ENCODE measurements at places on chromosomes 5 and 9. TPM values are rescaled to one million over a fixed set of nuclear protein-coding genes. Genes with fewer than 3 reads are reported as not detected.

DNA sequence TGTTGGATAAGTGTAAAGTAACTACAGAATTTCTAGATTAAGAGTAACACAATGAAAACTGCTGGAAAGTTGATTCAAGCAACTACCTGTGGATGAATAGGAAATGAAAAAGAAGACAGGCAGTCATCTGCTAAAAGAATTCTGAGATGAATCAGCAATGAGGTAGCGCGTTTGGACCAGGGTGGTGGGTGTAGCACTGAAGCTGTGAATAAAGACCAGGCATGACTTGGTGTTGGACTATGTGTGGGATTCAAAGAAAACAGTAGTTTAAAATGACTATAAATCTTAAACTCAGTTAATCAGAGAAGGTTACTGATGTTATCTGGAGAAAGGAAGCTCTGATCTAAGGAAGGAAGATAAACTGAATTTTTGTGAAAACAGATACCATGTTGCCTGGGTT, 159.8 kb downstream of the FBN2 start:
- DNase-seq: no peak

DNA sequence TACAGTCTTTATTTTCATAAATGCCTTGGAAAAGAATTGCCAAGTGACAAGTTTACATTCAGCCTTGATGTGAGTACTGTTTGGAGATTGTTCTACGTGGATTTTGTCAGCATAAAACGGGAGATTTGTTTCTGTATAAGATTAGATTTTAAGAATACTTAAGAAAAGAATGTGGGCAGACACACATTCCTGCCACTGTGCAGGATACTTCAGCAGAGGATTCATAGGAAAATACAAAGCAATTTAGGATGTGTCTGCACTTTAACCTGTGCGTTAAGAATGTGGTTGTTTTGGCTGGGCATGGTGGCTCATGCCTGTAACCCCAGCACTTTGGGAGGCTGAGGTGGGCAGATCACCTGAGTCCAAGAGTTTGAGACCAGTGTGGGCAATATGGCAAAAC, 37.2 kb downstream of the GPR107 start:
- DNase-seq: no peak

DNA sequence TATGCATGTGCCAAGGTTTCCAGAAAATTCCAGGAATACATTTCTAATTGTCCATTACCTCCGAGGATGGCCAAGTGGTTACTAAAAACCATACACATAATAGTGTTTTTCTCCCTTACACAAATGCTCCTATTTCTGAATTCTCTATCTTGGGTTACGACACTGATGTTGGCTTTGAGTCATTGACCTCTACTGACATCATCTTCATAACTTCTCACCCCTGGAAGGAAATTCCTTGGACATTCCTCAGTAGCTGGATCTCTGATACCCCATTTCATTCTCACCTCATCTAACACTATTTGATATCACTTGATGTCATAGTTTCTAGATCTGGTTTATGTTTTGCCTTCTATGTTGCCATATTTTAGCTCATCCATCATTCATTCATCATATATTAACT, 287.2 kb downstream of the CTNND2 start:
- no peak for DNase-seq

DNA sequence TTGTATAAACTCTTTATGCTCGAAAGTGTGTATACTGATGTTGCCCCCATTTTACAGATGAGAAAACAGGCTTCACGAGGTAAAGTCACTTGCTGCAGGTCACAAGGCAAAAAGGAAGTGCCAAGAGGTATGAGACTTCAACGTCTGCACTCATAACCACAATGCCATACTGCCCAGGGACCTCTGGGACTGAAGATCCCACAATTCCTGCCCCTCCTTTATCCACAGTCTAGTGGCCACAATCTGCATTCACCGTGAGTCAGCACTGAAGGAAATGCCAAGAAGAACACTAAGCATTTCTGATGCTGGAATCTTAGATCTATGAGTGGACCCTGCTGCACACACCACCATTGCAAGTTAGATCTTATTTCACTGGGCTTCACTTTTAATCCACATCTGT, 37.3 kb downstream of the MED27 start:
- DNase-seq: no peak

DNA sequence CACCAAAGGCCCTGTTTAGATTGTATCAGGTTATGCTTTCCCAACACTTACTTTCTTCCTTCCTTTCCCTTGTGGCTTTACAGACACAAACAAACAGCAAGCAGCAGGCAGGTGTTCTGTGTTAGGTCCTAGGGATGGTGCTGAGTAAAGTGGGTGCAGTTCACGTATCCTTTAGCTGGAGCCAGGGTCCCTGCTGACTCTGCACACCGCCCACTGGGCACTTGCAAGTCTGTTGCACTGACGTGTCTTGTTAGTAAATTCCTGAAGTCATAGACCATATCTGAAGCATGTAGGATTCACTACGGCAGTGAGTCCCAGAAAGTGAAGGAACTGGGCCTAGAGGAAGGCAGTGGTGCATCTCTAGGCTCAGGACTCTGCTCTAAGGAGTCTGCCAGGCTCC, 96.5 kb downstream of the DAPK1 start:
- DNase-seq: no peak

Gene NPR3
- 19.2 TPM for total RNA-seq

Gene CENPH
- total RNA-seq: 17.1 TPM

Gene NOXA1
- 1.2 TPM for total RNA-seq

Data from frontal cortex (tissue), 4 donors.